ENCODE measurements at places on chromosomes 3 and 15.

- DNase-seq, result no peak
Measured at GRCh38 chr3:10515884-10516495, 10.6 kb upstream of the ATP2B2 start.

DNA sequence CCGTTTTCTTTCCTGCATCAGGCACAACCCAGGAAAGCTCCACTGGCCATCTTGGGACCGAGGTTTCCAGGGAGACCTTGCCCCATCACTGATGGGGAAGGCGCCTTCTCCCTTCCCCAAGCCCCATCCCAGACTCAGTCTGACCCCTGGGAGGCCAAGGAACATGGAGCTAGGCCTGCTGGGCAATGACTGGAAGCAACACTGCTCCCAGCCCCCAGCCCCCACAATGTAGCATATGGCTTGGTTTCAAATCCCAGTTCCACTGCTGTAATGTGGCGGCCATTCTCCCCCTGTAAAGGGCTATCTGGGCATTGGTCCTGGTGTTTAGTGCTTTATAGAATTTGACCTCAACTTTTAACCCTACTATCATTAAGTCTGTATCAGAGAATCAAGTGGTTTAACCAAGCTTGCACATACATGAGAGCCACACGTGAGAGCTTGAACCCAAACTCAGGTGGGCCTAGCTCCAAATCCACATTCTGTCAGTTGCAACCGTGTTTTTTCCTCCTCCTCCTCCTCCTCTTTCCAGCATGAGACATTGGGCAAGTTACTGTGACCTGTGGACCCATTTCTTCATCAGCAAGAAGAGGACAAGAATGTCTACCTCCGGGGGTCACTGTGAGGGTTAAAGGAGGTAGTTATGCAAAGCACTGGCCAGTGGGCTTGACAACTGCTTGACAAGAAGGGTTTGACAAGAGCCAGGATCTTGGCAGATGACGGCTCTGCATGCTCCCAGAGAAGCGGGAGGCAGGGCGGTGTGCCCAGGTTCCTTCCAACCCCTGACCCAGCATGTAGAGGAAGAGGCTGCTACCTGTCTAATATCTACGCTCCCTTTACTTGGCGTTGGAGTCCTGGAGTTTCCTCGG is 37.4 kb downstream of the KLHL25 start:
- DNase-seq, result no peak

GRCh38 chr15:73677146-73677607 is 7.0 kb upstream of the CD276 start:
- DNase-seq, result peak; percentile 36

DNA sequence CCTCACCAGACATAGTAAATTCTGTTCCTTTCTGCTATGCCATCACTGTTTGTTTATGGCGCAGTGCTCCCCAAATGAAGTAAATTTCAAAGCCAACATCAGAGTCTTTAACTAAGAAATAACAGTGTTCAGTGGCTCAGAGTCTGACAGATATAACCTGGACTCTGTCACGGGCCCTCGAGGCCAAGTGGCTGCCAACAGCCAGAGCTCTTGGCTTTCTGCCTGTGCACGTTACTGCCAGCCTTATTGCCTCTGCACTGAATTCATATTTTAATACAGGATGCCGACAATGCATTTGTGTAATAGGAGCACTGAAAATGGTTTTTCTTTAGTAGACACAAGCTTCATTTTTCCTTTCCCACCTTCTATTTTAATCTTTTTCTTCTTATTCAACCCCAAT is 219.9 kb downstream of the NLGN1 start:
- no peak for DNase-seq

GRCh38 chr3:67106874-67107273 is 108.8 kb downstream of the KBTBD8 start:
- no peak for DNase-seq

GRCh38 chr3:168025076-168025475 is 70.6 kb downstream of the GOLIM4 start:
- no peak for DNase-seq

All from activated T-helper 2 cell treated with anti-CD3 and anti-CD28 coated beads, Interferon-gamma antibody, Interleukin-2, Interleukin-4, amounts not matched to agents 10 μg/mL and 5 μg/mL and 100 μg/mL, durations not matched to agents 14 hours and 24 hours and 36 hours (primary cell).